ENCODE measurements at places on chromosomes 5 and 9.

DNA sequence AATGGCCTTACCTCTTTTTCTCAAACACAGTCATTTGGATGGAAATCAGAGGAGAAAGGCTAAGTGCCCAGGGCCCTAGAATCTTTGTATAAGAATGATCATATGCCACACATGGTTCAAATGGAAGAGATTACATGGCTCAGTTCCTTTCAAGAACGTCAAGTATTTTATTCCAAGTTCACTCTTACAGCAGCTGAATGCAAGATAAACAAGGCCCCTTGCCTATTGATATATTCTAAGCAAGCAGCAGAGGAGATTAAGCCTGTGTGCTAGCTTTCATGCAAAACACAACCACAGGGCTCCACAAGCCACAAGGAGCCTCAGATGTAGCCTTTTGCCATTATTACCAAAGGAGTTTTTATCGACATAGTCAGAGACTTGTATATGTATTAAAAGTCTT, 55.3 kb upstream of the SLCO6A1 start:
- no peak for DNase-seq

- peak; percentile 59 for DNase-seq
Observed at GRCh38 chr5:134555890-134556311, 30.4 kb downstream of the JADE2 start.

- no peak for DNase-seq
Observed at GRCh38 chr5:150209099-150209635, 19.3 kb downstream of the SLC6A7 start.

DNA sequence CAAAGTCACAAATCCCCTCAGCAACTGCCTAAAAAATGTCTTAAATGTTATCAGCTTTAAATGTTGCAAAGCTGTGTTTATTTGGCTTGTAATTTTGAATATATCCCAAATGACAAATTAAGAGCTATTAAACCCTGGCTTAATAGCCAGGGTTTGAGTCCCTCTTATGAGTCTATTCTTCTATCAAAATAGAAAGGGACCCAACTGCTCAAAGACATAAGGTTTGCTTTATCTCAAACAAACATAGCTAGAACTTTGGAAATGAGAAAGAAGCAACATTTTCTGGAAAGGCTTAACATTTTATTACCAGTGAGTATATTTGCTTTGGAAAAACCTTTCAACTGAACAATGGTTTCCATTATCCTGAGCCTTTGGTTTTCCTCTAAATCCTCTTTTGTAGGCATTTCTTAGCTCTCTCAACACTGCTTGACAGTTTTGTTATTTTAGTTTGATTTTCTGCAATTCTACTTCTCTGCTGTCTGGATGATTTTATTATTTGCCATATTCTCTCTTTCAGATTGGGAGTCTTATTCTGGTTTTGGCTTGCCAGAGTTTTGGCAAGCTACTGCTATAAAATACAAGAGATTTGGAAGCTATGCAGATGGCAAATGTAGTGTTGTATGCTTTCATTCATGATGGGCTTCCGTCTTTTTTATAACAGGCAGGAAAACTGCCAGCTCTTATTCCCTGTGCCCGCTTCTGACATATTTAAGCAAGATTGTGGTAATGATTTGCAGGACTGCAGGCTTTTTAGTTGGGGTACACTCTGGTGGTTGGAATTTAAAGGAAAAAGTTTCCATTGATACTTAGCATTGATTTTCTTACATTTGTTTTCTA, 734.9 kb downstream of the DTWD2 start:
- no peak for DNase-seq

DNA sequence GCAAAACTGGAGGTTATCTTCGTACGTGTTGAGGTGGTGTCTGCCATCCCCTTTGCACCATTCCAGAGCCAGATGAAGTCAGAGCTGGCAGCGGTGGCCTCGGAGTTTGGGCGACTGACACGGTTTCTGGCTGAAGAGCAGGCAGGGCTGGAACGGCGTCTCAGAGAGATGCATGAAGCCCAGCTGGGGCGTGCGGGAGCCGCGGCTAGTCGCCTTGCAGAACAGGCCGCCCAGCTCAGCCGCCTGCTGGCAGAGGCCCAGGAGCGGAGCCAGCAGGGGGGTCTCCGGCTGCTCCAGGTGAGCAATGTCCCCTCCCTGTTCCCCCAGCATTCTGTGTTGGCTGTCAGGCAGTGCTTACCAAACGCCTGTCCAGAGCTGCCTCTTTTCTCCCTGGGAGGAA, 9.5 kb downstream of the TRIM41 start:
- no peak for DNase-seq

DNA sequence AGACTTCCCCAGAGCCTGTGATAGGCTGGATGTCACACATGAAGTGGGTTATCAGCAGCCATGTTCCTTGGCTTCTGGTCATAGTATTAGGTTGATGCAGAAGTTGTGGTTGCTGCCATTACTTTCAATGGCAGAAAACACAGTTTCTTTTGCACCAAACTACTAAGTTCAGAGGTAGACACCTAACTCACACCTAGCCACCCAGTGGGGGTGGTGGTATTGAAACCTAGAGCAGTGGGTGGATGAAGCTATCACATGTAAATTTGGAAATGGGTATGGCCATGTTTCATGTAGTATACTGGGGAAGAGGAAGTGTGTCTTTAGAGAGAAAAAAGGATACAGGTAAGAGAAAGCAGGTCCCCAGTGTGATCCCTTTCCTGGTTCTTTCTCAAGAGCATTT, 347.9 kb upstream of the SEMA6A start:
- DNase-seq, result no peak

- no peak for DNase-seq
Observed at GRCh38 chr9:29730163-29730562, 2156.9 kb upstream of the C9orf72 start.

DNA sequence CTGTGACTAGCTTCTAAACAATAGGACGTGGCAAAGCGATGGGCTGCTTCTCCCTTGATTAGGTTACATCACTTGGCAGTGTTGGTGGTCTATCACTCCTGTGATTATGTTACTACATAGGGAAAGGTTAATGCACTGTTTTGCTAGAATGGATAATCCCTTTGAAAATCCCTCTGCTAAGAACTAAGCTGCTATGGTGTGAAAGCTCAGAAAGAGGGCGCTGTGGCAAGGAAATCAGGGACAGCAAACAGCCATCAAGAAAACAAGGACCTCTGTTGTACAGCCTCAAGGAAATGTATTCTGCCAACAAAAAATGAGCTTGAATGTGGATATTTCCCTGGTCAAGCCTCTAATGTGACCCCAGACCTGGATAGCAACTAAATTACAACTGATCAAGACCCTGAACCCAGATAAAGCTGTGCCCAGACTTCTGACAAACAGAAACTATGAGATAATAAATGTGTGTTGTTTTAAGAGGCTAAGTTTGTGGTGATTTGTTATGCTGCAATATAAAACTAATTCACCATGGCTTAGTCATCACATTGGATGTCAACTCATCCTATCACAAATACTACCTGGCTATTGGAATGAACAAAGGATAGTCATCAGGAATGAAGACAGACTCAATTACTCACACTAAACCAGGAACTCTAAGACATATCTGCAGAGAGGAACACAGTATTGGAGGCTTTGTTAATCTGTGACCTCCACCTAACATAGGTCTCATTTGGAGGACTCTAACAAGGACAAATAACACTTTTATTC, 1215.9 kb downstream of the EFNA5 start:
- no peak for DNase-seq

- DNase-seq, result no peak
Observed at GRCh38 chr5:169763376-169764017, 126.4 kb downstream of the DOCK2 start.

DNA sequence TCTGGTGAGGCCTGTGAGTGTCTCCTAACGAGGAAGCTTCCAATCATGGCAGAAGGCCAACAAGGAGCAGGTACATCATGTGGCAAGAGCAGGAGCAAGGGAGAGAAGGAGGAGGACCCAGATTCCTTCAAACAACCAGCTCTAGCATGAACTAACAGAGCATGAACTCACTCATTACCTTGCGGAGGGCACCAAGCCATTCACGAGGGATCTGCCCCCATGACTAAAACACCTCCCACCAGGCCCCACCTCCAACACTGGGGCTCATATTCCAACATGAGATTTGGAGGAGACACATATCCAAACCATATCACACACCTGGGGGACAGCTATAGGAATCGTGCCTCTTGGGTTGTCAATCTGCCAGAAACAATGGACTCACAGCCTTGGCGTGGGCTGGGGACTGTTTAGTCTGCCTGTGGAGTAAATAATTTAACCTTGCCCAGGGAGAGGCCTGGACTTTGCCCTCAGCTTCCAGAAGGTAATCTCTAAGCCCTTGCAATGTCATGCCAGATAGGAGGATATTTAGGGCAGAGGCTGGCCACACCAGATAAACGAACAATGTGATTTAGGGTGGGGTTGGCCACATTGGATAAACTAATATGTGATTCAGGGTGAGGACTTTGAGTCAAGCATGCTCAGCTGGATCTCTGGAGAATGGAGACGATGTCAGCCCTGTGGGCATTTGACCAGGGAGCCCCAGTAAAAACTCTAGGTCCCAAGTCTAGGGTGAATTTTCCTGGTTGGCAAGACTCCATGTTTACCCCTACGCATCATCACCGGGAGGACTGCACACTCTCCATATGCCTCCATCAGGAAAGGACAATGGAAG, 13.6 kb upstream of the VDAC1 start:
- DNase-seq, result no peak

GRCh38 chr9:83639266-83639665, 16.3 kb downstream of the IDNK start:
- no peak for DNase-seq

- no peak for DNase-seq
Observed at GRCh38 chr9:72665421-72665820, 144.0 kb downstream of the TMC1 start.

- no peak for DNase-seq
Observed at GRCh38 chr5:138602371-138603000, 27.3 kb upstream of the HSPA9 start.

GRCh38 chr9:21933281-21933680, 60.9 kb downstream of the CDKN2A start:
- no peak for DNase-seq

DNA sequence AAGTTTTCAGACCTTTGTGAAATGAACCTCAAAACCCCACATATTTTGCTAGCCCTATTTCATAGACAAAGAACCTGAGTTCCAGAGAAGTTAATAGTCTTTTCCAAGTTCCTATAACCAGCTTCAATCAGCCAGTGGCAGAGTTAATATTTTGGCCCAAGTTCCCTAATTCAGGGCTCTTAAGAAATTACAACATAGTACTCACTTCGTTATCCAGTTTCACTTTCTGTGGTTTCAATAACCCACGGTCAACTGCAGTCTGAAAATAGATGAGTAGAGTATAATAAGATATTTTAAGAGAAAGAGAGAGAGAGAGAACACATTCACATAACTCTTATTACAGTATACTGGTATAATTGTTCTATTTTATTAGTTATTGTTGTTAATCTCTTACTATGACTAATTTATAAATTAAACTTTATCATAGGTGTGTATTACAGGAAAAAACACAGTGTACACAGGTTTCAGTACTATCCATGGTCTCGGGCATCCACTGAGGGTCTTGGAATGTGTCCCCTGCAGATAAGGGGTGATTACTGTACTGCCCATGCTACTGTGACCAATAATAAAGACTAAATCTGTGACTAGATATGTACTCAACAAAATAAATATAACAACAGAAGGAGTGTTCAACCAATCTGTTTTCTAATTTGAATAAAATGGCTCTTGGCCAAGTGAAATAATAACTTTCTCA, 9.3 kb upstream of the MYOT start:
- DNase-seq, result no peak

- DNase-seq, result no peak
Observed at GRCh38 chr9:37675661-37676060, 24.9 kb downstream of the FRMPD1 start.

- no peak for DNase-seq
Observed at GRCh38 chr9:107496976-107497375, 7.4 kb upstream of the KLF4 start.

DNA sequence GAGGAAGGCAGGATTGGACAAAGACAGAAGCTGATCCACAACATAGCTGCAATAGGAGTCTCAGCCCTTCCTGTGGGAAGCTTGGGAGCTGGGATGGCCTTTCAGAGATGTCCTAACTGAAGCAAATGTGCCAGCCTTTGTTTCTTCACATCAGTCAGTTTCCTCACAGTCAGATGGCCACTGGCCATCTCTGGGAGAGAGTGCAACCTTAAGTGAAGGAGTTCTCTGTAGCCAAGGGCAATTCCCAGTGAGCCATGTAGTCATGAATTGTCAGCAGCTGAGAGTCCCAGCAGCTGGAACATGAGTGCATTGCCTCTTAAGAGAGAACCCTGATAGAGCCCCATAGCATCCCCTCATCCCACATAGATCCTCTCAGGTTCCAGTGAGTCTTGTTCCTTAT, 89.1 kb upstream of the LIFR start:
- DNase-seq, result no peak
